ENCODE measurements at places on chromosomes 4 and X. TPM values are rescaled to one million over a fixed set of nuclear protein-coding genes. Genes with fewer than 3 reads are reported as not detected.

DNA sequence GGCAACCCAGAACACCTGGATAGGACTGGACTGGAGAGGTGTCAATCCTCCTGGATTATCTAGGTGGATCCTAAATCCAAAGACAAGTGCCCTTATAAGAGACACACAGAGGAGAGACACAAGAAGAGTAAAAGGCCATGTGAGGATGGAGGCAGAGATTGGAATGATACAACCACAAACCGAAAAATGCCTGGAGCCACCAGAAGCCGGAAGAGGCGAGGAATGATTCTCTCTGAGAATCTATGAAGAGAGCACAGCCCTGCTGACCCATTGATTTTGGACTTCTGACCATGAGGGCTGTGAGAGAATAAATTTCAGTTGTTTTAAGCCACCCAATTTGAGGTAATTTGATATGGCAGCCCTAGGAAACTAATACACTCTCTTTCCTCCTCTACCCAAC is 20.1 kb downstream of the GPC3 start:
- no peak overlapping the region for H3K27ac ChIP-seq
- no peak for DNase-seq
- no peaks in the 10 kb centered on the region for H3K27me3 ChIP-seq
- no peaks in the 10 kb centered on the region for H3K36me3 ChIP-seq
- H3K4me3 ChIP-seq, result no peak overlapping the region
- no peaks in the 10 kb centered on the region for H3K4me1 ChIP-seq

- peaks cover 8% of the 10 kb centered on the region for H3K4me1 ChIP-seq
- H3K36me3 ChIP-seq, result peaks cover 18% of the 10 kb centered on the region
- H3K4me3 ChIP-seq, result no peak overlapping the region
- no peaks in the 10 kb centered on the region for H3K27me3 ChIP-seq
Observed at GRCh38 chrX:153588021-153588781, 10.7 kb downstream of the CCNQ start.

GRCh38 chr4:163568843-163569242 is 74.4 kb downstream of the TMA16 start:
- DNase-seq, result no peak
- H3K27ac ChIP-seq, result no peak overlapping the region
- H3K36me3 ChIP-seq, result no peaks in the 10 kb centered on the region
- H3K4me1 ChIP-seq, result no peaks in the 10 kb centered on the region
- H3K4me3 ChIP-seq, result no peak overlapping the region

DNA sequence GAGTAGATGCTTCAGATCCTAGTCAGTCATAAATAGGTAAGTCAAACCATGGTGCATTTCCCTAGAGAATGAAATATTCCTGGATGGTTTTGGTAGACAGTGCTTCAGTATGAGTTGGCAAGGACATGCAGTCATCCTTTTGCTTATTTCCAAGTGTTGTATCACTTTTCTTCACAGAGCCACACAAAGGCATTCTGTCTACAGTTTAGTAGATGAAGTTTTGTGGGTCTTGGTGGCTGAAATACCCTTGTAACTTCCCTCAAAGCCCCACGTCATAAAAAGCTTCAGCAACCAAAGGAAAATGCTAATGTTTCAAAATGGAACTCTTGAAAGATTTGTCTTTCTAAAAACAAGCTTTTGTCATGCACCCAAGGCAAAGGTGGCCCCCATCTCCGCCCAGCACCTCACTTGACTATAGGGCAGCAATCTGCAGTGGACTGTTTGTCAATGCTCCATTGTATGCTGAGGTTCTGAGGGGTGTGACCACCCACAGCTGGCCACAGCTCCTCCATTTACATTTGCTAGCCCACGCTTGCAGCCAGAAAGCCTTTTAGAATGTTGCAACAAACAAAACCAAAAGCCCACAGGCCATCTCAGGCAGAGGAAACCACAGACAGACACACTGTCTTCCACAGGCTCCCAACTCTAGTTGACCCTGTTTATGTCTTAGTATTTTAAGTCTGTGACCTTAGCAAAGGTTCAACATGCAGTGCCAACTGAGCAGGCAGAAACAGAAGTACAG is 87.1 kb upstream of the FAM9C start:
- H3K27ac ChIP-seq, result peak overlapping the region; percentile 7
- H3K4me3 ChIP-seq, result no peak overlapping the region
- H3K27me3 ChIP-seq, result no peaks in the 10 kb centered on the region
- no peaks in the 10 kb centered on the region for H3K36me3 ChIP-seq

DNA sequence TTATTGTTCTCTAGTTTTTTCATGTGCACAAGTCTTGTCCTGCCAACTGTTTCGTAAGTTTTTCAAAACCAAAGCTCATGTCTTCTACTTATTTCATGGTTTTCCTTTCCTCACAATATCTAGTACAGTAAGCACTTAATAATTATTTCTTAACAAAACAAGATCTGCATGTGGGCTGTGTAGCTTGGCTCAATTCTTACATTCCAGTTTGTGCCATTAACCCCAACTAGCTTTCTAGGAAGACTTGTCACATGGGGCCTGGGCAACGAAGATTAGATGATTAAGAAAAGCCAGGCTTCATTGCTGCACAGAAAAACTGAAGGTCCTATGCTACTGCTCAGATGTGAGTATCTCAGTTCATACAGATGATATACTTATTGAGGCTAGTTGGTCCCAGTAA is 155.3 kb upstream of the TEX13A start:
- H3K36me3 ChIP-seq, result no peaks in the 10 kb centered on the region
- DNase-seq, result no peak
- no peak overlapping the region for H3K4me3 ChIP-seq
- no peak overlapping the region for H3K27ac ChIP-seq
- H3K27me3 ChIP-seq, result no peaks in the 10 kb centered on the region

DNA sequence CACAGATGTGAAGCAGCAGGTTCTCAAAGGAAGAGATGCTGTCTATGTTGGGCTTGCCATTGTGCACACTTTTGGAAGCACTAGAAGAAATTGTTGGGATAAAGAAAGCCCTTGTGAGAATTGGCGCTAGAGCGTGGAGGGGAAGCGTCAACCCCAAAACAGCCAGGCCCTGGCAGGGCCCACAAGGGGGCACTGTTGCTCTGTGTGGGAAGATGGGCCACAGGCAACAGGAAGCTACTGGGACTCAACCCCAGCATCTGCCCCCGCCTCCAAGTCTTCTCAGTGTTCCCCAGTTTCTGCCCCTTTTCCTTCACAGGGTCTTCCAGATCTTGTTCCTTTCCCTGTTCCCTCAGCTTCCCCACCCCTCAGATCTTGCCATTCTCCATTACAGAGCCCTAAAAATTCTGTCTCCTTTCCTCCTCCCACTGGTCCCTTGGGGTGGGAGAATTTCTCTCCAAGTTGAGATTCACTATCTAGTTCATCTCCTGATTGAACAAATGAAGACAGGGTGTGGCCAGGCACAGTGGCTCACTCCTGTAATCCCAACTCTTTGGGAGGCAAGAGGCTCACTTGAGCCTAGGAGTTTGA is 85.5 kb downstream of the STARD8 start:
- H3K4me3 ChIP-seq, result no peak overlapping the region
- H3K27me3 ChIP-seq, result no peaks in the 10 kb centered on the region
- DNase-seq, result peak; percentile 73
- no peaks in the 10 kb centered on the region for H3K36me3 ChIP-seq
- no peak overlapping the region for H3K27ac ChIP-seq

GRCh38 chrX:138748480-138748879 is 37.0 kb upstream of the FGF13 start:
- no peaks in the 10 kb centered on the region for H3K36me3 ChIP-seq
- H3K4me3 ChIP-seq, result no peak overlapping the region
- H3K4me1 ChIP-seq, result no peaks in the 10 kb centered on the region

GRCh38 chr4:125358453-125358852 is 43.7 kb downstream of the FAT4 start:
- no peak for DNase-seq
- no peaks in the 10 kb centered on the region for H3K36me3 ChIP-seq
- H3K27me3 ChIP-seq, result no peaks in the 10 kb centered on the region
- no peaks in the 10 kb centered on the region for H3K4me1 ChIP-seq
- H3K27ac ChIP-seq, result no peak overlapping the region

DNA sequence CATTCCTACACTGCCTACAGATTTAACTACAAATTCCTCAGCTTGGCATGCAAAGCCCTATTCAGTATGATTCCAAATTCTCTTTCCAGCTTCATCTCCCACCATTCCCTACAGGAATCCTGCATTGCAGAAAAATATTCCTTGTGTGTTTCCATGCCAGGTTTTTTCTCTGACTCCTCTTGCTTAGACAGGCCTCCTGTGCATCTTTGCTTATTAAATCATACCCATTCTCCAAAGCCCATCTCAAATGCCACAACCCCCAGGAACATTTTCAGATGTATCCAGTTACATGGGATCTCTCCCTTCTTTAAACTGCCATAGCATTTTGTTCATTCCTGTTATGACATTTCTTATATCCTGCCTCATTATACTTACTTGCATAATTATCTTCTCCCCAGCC is 106.4 kb upstream of the GRIA3 start:
- H3K27ac ChIP-seq, result no peak overlapping the region
- DNase-seq, result no peak
- no peaks in the 10 kb centered on the region for H3K4me1 ChIP-seq
- H3K27me3 ChIP-seq, result no peaks in the 10 kb centered on the region
- H3K36me3 ChIP-seq, result no peaks in the 10 kb centered on the region

DNA sequence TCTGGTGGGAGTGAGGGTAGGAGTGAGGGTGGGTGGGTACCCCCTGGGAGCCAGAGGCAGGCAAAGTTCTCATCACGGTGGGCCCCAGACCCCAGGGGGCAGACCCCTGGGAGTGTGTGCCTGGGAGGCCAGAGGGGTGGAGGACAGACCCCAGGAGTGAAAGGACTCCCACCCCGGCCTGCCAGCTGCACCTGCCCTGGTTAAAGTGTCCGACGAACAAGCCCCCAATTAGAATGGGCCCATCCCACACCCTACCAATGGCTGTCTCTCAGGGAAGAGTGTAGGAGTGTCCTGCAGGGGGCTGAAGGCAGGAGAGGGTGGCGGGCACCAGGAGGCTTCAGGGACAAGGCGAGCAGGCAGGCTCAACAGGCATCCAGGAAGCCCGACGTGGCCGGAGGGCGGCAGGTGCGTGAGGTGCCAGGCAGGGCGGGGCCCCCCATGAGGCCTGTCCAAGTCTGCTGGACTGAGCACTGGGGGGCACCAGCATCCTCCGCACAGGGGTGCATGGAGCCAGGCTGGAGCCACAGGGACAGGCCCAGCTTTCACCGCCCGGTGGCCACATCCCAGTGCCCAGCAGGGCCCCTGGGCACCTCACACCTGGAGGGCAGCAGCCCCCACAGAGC is 8.7 kb downstream of the PDE6B start:
- no peak for DNase-seq
- H3K4me3 ChIP-seq, result no peak overlapping the region
- H3K27me3 ChIP-seq, result no peaks in the 10 kb centered on the region
- peaks cover 8% of the 10 kb centered on the region for H3K36me3 ChIP-seq
- H3K4me1 ChIP-seq, result no peaks in the 10 kb centered on the region

Gene CXCL11
- 0.28 TPM for total RNA-seq

Gene TSPAN7
- total RNA-seq, result 0.28 TPM

Gene CLCN3
- total RNA-seq, result 24.5 TPM

Gene HPSE
- 32.7 TPM for total RNA-seq

Gene CACNA1F
- total RNA-seq, result 0.50 TPM

Gene GLRA2
- not detected for total RNA-seq

Gene ZNF157
- total RNA-seq, result 0.15 TPM

Gene CFI
- 0.35 TPM for total RNA-seq

Data from activated CD4-positive, alpha-beta memory T cell treated with anti-CD3 and anti-CD28 coated beads, Interleukin-2, amount 10 ng/mL, durations not matched to agents 7 days and 5 days (primary cell).